ENCODE measurements at places on chromosomes 7 and 10.

- no peak for DNase-seq
Measured at GRCh38 chr10:26628395-26628794, 69.1 kb upstream of the PDSS1 start.

DNA sequence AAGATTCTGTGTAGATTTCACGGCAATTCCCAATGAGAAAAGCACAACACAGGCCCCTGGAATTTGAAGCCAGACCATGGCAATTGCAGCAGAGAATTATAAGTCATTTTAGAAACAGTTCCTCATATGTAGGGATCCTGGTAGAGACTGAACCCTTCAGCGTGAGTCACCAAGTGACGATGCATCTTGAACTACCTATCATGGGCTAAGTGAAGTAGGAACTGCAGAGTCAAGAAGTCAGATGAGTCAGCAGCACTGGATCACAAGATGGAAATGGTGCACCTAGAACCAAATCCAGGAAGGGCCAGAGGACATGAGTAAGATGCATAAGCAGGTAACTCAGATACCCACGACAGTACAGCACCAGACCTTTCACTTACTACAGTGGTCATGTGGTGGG is 140.0 kb upstream of the TPK1 start:
- no peak for DNase-seq

DNA sequence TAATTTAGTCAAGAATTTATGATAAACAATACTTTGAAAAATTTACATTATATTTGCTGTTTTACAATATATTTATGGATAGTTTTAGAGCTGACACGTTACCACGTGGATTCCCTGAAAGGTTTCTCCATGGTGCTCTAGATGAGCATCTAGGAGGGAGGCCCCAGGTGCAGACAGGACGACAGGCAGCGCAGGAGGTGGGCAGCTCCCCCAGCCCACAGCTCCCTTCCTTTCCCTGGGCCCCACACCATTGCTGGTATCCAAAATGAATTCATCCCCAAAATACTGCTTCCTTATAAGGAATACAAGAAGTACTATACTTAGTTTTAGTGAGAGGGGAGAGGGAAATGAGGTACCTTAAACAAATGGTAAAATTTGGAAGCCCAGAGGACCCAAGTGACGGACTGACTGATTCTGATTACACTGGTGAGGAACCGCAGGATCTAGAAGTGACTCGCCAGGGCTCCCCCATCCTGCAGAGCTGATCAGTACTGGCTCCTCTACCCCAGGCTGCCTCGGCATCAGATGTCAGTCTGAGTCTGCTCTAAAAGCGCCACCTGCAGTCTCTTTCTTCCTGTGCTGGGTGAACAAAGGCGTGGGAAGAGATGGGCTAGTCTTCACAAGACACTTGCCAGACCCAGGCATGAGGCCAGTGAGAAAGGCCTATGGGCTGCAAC is 89.2 kb downstream of the DLG5 start:
- DNase-seq: no peak

DNA sequence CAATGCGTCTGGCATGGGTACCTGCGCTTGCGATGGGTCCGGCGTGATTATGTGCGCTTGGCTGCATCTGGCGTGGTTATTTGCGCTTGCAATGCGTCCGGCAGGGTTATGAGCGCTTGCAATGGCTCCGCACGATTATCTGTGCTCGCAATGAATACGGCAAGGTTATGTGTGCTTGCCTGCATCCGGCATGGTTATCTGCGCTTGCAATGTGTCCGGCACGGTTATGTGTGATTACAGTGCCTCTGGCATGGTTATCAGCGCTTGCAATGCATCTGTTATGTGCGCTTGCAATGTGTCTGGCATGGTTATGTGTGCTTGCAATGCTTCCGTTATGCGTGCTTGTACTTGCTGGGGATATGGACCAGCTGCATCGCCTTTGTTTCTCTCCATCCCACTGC is 37.7 kb downstream of the RBAK start:
- DNase-seq: no peak

GRCh38 chr7:44698046-44698580 is 50.5 kb upstream of the ZMIZ2 start:
- no peak for DNase-seq
